ENCODE measurements at places on chromosomes 2 and 18.

DNA sequence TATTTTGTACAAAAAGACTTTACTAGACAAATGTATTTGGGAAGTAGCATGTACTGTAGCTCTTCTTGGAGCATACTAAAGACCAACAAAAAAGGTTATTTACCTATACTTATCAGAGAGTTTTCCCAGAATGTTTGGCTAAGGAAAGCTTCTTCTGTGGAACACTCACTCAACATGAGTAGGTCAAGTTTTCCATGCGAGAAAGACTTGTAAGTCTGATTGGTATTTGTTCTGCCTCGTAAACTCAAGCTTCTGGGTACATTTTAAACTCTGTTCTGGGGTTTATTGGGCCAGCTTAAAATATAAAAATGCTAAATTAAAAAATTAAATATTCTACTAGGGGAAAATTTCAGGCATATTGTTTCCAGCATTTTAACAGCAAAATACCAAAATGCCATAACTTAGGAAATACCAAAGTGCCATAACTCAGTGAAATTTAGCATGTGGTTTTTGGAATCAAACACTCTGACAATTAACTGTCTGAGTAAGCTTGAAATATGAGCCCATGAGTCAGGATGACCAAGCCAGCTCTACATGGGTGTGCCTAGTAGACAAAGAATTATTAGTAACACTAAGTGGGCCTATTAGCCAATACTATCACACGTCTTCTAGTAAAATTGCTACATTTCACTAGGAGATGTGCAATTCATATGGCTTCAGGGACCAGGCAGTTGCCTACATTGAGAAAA, 47.3 kb upstream of the SERPINE2 start:
- DNase-seq = no peak

GRCh38 chr18:62792016-62792415, 76.7 kb downstream of the PHLPP1 start:
- no peak for DNase-seq

GRCh38 chr2:181073896-181074295, 93.5 kb downstream of the UBE2E3 start:
- no peak for DNase-seq

- DNase-seq = no peak
Measured at GRCh38 chr18:28382215-28382879, 205.4 kb upstream of the CDH2 start.

DNA sequence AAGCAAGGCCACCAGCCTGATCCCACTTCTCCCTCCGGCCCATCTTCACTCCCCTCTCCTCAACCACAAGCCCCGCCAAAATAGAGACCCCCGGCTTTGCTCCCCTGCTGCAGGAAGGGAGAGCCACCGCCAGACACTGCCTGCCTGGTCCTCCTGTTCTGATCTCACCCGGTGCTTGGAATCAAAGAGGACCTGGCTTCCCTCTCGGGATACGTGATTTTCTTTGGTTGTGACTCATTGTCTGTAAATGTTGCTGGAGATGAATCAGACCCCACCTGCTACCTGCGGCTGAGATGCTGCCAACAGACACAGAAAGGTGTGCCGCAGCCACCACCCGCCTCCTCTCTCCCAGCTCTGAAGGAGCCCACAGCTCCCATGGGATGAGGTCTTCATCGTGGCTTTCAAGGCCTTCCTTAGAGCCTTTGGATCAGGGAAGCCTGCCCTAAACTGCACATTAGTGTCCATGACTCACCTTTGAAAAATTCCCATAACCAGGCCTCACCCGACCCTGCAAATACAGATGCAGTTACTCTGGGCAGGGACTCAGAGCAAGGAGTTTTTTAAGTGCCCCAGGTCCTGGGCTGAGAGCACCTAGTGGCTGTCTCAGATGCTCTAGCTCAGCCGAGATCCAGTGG, 79.4 kb upstream of the ZNF532 start:
- no peak for DNase-seq

GRCh38 chr2:136324966-136325365, 207.0 kb upstream of the CXCR4 start:
- DNase-seq = no peak

- no peak for DNase-seq
Measured at GRCh38 chr2:187567126-187567525, 12.9 kb upstream of the TFPI start.

DNA sequence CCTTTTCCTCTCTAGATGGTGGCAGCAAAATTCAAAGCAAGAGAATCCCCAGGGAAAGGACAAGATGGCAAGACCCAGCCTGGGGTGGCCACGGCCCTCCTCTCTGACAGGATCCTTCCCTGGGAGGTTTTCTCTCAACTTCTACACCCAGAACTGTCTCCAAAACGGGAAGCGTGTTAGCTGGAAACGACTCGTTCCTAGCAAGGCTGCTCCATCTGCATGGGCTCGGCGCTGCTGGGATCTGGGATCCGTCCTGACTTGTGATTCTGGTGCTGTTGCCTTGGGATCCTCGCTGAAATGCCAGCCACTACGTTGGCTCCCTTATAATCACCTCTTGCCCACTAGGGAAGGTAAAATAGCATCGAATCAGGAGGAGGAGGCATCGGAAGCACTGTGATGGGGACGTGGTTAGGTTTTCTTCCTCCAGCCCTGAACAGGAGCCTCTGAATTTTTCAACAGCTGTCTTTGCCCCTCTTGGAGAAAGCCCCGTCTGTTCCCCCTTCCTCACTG, 514.8 kb upstream of the MYT1L start:
- no peak for DNase-seq

GRCh38 chr2:217687771-217688170, 315.0 kb downstream of the TNS1 start:
- no peak for DNase-seq

DNA sequence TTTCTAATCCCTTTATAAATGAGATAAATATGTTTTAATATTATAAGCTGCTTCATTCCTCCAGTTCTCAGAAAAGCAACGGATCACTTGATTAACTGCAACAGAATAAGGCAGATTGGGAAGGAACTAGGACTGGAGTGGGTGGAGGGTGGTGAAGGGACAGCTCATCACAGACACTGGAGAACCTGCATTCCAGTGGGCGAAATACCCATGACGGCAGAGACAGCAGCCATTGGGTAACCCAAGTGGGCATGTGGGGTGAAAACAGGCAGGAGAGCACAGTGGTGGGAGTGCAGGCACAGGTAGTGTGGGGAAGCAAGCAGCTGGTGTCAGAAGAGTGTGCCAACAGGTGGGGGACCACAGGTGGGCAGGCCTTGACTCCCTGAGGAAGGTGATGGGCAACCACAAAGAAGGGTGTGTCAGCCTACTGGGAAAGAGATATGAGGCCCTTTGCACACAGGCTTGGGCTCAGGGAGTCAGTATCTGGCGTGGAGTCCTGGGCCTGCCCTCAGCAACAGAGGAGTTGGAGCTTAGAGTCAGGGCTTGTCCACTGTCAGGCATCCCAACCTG, 27.2 kb downstream of the DPYSL5 start:
- DNase-seq = no peak

DNA sequence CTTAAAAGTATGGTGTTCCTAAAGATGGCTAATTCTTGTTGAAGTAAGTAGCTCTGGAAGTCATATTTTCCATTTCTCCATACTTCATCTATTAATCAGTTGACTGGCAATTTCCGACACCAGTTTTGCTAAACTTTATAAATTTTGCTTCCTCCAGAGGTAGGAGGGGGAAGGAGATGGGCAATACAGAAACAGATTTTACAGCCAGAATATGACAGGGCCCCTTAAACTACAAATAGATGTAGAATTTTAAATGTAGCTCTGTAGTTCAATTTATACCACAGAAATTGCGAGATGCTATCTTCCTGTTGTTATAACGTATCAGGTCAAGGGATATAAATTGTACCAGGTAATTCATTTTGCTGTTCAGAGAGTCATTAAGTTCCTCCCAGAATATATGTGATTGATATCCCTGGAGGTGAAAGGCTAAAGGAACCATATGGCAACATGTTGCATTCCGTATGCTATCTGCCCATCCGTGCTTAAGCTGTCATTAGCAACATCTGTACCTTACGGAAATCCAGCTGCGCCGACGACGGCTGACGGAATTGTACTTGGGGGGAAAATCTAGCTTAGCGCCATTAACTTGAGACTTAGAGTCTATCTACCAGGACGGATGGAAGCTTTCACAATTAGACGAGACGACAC, 8.4 kb upstream of the NR4A2 start:
- DNase-seq = no peak

GRCh38 chr2:15425712-15426111, 135.4 kb downstream of the NBAS start:
- no peak for DNase-seq

GRCh38 chr2:10993001-10993481, 81.3 kb downstream of the KCNF1 start:
- DNase-seq = no peak

- no peak for DNase-seq
Measured at GRCh38 chr18:33580546-33580945, 2.5 kb downstream of the ASXL3 start.

DNA sequence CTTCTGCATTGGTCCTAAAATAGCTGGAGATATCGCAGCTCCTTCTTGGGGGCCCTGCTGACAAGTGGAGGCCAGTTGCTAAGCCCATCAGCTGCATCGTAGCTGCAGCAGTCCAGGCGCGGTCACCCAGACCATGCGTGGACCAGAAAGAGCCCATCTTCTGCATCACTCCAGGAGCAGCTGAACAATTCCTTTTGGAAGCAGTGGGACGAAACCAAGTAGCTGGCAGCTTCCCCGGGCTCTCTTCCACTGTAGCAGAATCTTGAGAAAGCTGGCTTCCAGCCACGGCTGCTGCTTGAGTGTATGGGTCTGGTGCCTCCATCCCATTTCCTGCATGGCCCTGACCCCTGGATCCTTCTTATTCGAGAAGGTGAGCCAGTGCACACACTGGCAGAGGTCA, 22.2 kb upstream of the CAB39 start:
- DNase-seq = no peak

DNA sequence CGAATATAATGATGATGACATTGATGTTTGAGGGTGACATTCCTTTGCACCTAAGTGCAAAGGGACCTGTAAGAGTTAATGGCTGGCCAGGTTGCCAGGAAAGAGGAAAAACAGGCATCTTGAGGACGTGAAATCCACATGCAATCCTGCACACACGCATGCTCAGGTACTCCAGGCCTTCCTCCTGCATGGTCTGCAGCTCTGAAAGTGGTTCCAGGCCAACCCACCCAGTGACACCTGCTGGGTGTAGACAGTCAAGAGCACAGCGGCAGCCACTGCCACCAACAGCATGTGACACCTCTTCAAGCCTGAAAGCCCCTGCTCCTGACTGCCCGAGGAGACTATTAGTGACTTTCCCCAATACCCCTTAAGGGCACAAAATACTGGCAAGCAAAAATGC, 101.6 kb downstream of the PIEZO2 start:
- no peak for DNase-seq

GRCh38 chr18:77572537-77572936, 322.9 kb downstream of the GALR1 start:
- no peak for DNase-seq

DNA sequence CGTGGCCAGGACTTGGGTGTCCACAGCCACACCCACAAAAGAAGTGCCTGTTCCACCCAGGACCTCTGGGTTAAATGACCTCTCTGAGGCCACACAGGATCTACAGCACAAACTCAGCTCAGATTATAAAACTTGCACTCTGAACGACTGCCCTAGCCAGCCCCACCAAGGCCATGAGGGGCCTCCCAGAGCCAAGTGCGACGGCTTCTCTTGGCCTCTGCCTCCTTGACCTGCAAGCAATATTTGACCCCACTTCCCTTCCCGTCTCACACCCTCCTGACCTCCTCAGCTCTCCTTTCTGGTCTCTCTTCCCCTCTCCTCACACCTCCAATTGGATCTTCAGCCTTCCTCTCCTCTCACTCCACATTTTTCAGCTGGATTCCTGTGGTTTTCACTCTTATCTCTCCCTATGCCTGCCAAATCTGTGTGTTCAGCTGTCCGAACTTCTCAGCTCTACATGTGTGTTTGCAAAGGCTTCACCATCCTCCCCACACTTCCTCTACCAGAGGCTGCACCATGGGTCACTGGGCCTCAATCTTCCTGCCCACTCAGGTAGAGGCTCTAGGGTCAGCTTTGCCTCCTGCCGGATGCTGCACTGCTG, 25.3 kb upstream of the STEAP3 start:
- DNase-seq = no peak

Data from stimulated activated CD4-positive, alpha-beta T cell treated with anti-CD3 and anti-CD28 coated beads, Interleukin-15, amount 100 ng/mL, for 1 hour (primary cell).